ENCODE measurements at places on chromosomes 3 and 15.

GRCh38 chr3:4153771-4154170, 149.4 kb upstream of the SETMAR start:
- DNase-seq, result no peak

- no peak for DNase-seq
These were observed 71.2 kb upstream of the LIPC start for GRCh38 chr15:58360421-58361090.

GRCh38 chr3:42873221-42873982, 2.3 kb downstream of the CYP8B1 start:
- DNase-seq, result no peak

- DNase-seq, result no peak
These were observed 88.7 kb downstream of the CACNA2D3 start for GRCh38 chr3:54211097-54211496.

- DNase-seq, result peak; percentile 43
These were observed 75.1 kb downstream of the CCK start for GRCh38 chr3:42190701-42191442.

GRCh38 chr3:187082758-187083375, 56.4 kb downstream of the RPL39L start:
- DNase-seq, result no peak

DNA sequence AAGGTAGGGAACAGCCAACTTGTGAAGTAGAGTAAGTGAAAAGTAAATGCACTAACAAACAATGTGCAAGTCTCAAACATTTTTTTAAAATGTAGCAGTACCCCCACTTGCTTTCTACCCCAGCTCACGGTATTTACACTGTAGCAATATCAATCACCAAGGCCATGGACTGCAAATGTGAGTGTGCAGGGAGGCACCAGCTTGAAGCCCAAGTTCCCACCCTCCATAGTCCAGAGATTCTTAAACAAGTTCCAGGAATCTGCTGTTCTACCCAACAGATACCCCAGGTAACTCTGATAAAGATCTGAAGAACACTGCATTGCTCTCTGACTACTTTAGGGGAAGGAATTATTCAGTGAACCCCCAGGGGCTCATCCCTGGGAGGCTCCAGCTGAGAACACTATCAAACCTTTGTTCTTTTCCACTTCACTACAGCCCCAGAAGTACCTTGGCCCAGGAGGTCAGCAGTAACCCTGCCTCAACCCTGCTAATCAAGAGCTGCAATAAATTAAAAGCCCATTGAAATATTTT, 86.1 kb downstream of the FOXP1 start:
- DNase-seq, result no peak

- no peak for DNase-seq
These were observed 20.5 kb downstream of the MYO1E start for GRCh38 chr15:59352189-59352588.
